NCI-H774 (cell line): ENCODE measurements at places on chromosomes 7 and 10.

- DNase-seq, result no peak
These were observed 235.8 kb downstream of the CELF2 start for GRCh38 chr10:11253385-11254002.

DNA sequence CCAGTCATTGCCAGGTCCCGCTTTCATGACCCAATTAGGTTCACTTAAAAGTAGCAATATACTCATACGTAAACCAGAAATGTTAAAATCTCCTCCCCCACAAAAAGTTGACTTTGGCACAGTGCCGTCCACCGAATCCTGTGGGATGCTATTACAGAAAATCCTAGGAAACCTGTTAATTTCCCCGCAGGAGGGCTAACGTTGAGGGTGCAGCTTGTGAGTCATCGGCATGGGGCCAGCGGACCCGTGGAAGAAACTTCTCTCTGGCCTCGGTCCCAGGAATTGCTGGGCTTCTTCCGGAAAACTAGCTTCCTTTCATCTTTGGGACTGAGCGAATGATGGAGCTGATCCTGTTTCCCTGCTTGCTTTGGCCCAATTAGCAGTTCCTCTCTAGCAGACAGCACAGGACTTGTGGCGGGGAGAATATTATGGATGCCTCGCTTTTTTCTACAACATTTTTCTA lies 13.5 kb downstream of the CRYGN start:
- no peak for DNase-seq

DNA sequence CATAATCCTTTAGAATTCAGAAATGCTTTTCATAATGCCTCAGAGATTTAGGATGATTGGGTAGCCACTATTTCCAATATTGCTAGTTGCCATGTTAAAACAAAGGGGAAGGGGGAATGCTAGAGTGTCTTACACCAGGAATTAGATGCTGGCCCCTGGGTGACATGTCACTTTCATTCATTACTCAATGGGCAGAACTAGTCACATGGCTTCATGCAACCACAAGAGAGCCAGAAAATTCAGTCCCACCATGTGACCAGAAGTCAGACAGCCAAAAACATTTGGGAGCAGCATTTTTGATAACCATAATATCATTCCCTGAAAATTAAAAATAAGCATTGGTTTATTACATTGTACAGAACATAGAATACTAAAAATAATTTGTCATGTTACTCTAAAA lies 81.2 kb downstream of the CREB5 start:
- no peak for DNase-seq

DNA sequence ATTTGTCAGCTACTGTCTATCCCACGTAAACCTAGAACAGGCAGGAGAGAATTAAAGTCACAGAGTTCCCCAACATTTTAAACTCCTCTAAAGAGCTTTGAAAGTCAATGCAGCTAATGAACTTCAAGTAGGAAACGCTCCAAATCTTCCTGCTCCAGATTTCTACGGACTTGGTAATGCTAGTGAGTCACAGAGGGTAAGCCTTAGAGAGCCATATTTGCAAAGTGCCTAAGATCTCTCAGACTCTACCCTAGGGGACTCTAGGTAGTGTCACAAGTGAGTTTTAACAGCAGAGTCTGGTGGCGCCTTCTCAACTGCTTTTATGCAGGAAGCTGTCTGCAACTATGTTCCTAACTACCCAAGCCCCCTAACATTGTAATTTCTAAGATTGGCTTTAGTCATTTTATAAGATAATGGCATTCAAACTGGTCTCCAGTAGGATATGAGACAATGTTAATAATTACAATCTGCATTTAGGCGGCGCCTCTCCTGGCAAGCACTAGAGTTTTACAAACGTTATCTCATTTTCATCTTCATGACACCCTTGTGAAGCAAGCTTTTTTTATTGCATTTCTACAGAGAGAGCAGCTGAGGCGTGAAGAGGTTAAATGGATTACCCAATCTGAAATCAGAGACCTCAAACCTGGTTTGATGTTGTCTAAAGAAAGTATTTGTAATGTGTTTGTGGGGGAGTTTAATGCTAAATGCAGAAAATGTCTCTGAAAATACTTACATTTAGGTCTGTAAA lies 22.0 kb upstream of the FZD1 start:
- no peak for DNase-seq
